ENCODE measurements at places on chromosomes 2 and 18. TPM values are rescaled to one million over a fixed set of nuclear protein-coding genes. Genes with fewer than 3 reads are reported as not detected.

Gene TNFAIP6
- total RNA-seq, result not detected

Gene TFPI
- total RNA-seq, result not detected

Gene TTR
- total RNA-seq, result not detected

Gene RAB17
- not detected for total RNA-seq

Gene VIT
- total RNA-seq, result not detected

Gene ARHGAP25
- 94.9 TPM for total RNA-seq

Gene CLEC4F
- total RNA-seq, result not detected

Gene ADCY3
- 67.2 TPM for total RNA-seq

Gene ALLC
- total RNA-seq, result not detected

Gene SERPINB3
- total RNA-seq, result not detected

Gene NAGK
- total RNA-seq, result 81.1 TPM

Gene ERICH2
- total RNA-seq, result not detected

Gene RDH14
- 13.3 TPM for total RNA-seq

Gene SPATS2L
- total RNA-seq, result 53.9 TPM

Gene ERBB4
- total RNA-seq, result not detected

Gene IL1B
- not detected for total RNA-seq

Gene SERPINB10
- total RNA-seq, result not detected

Gene SKA1
- total RNA-seq, result 51.4 TPM

Gene FECH
- 18.7 TPM for total RNA-seq

Gene PAX3
- not detected for total RNA-seq

Gene SCYGR4
- not detected for total RNA-seq

Gene REG1A
- not detected for total RNA-seq

Gene SNRNP200
- 178 TPM for total RNA-seq

Gene SPAG16
- total RNA-seq, result 10.7 TPM

Gene UNC80
- total RNA-seq, result not detected

Gene CCDC121
- 1.2 TPM for total RNA-seq

Gene TUBB8B
- not detected for total RNA-seq

Gene M1AP
- total RNA-seq, result not detected

Gene PSMA8
- total RNA-seq, result 0.89 TPM

Gene TYW5
- total RNA-seq, result 7.9 TPM

Gene RAMP1
- total RNA-seq, result 4.9 TPM

Gene TMEM169
- total RNA-seq, result 3.0 TPM

Gene PUM2
- total RNA-seq, result 123 TPM

Gene ABCA12
- total RNA-seq, result not detected

Gene STARD6
- total RNA-seq, result not detected

Gene APOB
- not detected for total RNA-seq

Gene ERFE
- not detected for total RNA-seq

Gene UGT1A6
- not detected for total RNA-seq

Gene RUFY4
- 2.7 TPM for total RNA-seq

Gene CPS1
- 0.48 TPM for total RNA-seq

Gene CNTNAP5
- not detected for total RNA-seq

Gene MARCHF4
- not detected for total RNA-seq

Gene PROM2
- 0.42 TPM for total RNA-seq

Gene INPP1
- 6.7 TPM for total RNA-seq

Gene FAP
- total RNA-seq, result not detected

Gene GPR75
- 1.9 TPM for total RNA-seq

Gene IL36A
- not detected for total RNA-seq

Gene DOK6
- not detected for total RNA-seq

Gene KRTCAP3
- 8.3 TPM for total RNA-seq

Gene MYO3B
- 0.04 TPM for total RNA-seq

Gene CFAP65
- not detected for total RNA-seq

Gene FEV
- total RNA-seq, result not detected

Gene CTLA4
- total RNA-seq, result 22.7 TPM

Gene C2orf81
- 3.0 TPM for total RNA-seq

Gene FOXI3
- not detected for total RNA-seq

Gene CHST9
- total RNA-seq, result not detected

Gene NEB
- total RNA-seq, result 0.40 TPM

Gene GBX2
- not detected for total RNA-seq

Gene HRH4
- total RNA-seq, result 0.21 TPM

Data from activated CD4-positive, alpha-beta T cell treated with anti-CD3 and anti-CD28 coated beads, Interleukin-2, amount 10 ng/mL, durations not matched to agents 7 days and 5 days (primary cell).